Cerebellar nuclear complex (tissue), 1 donor: ENCODE measurements at places on chromosomes 1 and 21.
A peak's percentile ranks its signal among the peaks of the same experiment; 100 is the strongest.

- DNase-seq = no peak
These were observed 182.6 kb downstream of the TGFB2 start for GRCh38 chr1:218527737-218528136.

GRCh38 chr1:184504040-184504954 lies 117.5 kb downstream of the C1orf21 start:
- peak; percentile 59 for DNase-seq

GRCh38 chr1:201149400-201149799 lies 4.9 kb downstream of the TMEM9 start:
- no peak for DNase-seq

- no peak for DNase-seq
These were observed 17.4 kb downstream of the ZNF326 start for GRCh38 chr1:90012300-90012699.

- DNase-seq = no peak
These were observed 5.7 kb upstream of the ZBTB48 start for GRCh38 chr1:6574025-6574620.

DNA sequence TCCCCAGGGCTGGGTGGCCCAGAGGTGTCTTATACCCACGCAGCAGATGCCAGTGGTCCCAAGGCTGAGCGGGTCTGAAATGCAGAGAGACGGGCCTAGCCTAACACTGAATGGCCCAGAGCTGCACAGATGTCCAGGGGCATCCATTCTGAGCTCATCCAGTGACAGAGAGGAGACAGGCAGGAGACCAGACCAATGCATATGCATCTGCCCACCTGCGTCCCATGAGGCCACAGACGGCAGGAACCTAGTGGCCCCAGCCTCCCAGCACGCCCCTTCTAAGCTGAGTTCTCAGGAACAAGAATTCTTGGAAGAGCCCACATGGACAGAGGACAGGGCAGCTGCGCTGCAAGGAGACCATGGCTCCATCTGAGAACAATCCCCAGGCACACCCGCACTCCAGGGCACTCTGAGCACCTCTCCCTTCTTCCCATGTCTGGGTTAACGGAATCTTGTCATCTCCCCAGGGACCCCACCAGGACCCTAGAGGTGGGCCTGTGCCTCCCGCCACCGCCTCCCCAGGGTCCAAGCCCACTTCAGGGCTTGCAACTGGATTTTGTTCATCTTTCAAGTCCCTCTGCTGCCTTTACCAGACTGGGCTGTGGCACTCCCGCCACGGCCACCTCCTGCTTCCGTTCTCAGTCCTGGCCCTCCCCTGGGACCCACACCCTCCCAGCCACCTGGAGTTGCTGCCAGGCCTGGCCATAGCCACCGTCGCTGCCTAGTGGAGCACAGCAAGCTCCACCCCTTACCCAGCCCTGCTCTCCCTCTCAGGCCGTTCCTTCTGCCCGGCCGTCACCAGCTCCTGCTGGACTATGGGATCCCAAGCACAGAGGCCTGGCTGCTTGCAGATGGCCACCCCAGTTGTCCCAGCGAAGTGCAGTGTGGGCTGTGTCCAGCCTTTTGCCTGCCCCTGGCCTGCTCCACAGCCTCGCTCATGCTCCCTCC lies 3.3 kb downstream of the WNT3A start:
- no peak for DNase-seq

GRCh38 chr1:119660253-119661083 lies 12.4 kb upstream of the ZNF697 start:
- no peak for DNase-seq

DNA sequence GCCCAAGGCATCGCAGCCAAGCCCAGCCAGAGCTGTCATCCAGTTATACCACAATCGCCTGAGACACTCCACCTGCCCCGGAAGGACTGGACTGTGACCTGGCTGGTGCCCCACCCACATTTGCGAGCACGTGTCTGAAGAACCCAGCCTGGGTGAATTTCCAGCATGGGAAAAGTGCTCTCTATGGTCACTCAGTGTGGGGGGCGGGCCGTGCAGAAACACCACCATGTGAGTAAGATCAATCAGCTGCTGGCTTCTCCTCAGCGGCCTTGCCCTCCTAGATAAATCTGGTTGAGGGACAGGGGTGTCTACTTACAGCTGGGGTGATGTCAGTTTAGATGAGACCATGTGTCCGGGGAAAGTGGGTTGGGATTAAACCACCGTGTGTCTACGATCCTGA lies 44.8 kb downstream of the URB1 start:
- no peak for DNase-seq

- DNase-seq = no peak
These were observed 18.7 kb downstream of the HTR6 start for GRCh38 chr1:19683351-19683750.

- DNase-seq = no peak
These were observed 37.0 kb downstream of the CAPN9 start for GRCh38 chr1:230784163-230784562.

DNA sequence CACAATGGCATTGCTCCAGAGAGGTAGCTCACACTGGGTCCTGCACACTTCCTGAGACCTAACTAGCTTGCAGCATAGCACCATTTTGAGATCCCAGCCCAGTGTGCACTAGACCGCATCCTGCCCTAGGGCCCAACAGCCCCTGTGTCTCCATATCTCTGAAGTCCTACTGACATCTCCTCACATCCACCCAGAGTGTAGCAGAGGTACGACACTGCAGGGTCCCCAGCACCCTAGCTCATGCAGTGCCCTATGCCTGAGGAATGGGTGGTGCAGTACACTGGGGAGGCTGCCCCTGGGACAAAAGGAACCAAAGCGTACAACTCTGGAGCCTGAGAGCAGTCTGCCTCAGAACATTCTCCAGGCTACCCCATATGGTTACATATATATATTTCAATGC lies 111.4 kb upstream of the DEPDC1 start:
- DNase-seq = no peak

GRCh38 chr1:168343566-168343965 lies 62.9 kb downstream of the TBX19 start:
- DNase-seq = no peak

GRCh38 chr1:56034847-56035481 lies 544.4 kb downstream of the PLPP3 start:
- DNase-seq = no peak

DNA sequence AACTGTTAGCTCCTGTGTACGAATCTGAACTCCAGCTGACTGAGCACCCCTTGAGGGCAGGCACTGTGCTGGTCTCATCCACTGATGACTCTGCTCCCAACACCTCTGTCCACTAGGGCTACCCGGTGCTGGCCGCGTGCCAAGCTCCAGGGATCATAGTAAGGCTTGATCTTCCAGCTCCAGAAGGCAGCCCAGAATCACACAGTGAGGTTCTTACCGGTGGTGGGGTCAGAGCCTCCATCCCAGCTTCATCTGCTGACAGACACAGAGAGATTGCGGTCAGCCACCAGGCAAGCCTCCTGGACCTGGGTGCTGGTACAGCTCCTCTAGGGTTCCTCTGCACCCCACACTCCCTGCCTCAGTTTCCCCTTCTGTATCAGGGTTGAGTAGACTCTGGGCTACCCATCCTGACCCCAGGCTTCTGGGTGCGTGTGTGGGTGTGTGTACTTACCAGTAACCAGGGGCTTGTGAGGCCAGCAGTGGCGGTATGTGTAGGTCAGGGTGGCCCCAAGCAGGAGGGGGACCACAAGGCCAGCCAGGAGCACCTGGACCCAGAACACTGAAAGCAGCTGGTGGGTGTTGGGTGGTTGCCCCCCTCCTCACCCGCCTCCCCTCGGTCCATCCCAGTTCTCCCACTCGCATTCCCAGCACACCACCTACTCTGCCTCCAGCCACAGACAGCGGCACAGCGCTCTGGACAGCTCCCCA lies 3.4 kb downstream of the TNFRSF25 start:
- DNase-seq = no peak

DNA sequence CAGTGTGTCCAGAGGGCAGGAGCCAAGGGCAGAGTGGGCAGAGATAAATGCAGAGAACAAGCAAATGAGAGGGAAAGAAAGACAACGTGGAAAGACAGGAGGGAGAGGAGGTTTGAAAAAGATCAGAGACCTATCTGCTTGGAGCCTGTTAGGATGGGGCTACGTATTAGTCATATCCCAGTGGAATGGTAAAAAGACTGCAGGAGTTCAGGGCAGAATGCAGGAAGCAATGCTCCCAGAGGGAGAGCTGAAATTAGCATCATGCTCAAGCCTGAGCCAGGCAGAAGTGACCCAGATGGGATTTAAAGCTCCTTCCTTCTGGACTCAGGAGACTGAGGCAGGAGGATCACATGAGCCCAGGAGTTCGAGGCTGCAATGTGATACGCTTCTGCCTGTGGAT lies 261.3 kb upstream of the CHRM3 start:
- DNase-seq = no peak

DNA sequence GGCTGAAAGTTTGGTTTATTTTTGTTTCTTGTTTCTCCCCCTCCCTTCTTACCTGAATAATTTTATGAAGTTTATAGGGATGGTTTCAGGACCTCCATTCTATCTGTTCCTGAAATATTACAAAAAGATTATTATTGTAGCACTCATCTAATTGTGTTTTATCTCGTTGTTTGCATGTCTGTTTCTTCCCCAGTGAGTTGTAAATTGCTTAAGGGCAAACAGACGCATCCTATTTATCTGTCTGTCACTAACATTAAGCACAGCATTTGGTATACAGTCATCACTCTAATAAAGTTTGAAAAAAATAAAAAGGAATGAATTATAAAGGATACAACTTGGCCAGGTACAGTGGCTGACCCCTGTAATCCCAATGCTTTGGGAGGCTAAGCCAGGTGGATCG lies 123.5 kb downstream of the LRRC7 start:
- no peak for DNase-seq

- no peak for DNase-seq
These were observed 237.3 kb downstream of the S1PR1 start for GRCh38 chr1:101474039-101474665.

DNA sequence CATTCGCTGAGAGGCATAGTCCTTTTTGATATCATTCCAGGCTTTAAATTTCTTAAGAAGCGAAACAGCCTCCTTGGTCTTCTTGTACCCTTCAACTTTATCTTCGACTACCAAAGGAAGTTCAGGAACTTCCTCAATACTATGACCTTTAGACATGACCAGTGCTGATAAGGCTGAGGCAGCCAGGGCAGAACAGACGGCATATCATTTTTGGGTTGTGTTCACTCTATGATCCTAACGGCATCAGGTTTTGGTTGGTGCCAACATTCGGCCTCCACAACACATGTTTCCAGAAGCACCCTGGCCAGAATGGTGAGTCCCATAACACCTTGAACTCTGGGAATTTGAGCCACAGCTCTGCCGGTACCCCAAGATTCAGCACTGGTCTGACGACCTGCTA lies 31.4 kb upstream of the MYOC start:
- DNase-seq = no peak

DNA sequence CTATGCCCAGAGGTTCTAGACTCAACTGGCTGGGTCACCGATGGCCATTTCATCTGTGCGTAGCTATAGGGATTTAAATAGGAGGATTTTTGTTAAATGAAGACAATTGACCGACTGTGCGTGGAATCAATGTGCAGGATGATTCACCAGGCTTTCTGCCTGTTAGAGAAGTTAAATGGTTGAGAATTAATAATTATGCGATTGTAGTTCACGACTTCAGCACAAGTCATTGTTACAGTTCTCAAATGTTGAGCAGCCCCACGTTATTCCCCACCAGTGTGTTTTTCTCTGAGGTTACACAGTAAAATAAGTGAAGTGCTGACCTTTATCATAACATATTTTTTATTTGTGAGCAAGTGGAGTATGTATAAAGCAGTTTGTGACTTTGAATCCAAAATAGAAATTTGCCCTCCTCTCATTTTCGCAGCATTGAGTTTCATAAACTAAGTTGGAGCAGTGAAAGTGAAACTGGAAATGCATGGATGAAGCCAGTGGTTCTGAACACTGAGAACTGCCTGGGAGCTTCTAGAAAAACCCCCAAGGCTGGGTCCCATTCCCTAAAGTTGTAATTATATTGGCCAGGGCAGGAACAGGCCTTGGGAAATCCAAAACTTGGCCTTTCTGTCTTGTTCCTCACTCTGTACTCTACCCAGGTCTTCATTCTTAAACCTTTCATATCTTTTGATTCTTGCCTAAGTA lies 102.6 kb downstream of the GALNT2 start:
- DNase-seq = no peak

GRCh38 chr21:30058928-30059327 lies 107.7 kb downstream of the CLDN17 start:
- DNase-seq = no peak

GRCh38 chr1:29466258-29466657 lies 229.9 kb downstream of the PTPRU start:
- DNase-seq = no peak

- DNase-seq = peak; percentile 31
These were observed 5.0 kb upstream of the ADAMTS1 start for GRCh38 chr21:26850116-26850643.

- no peak for DNase-seq
These were observed 41.8 kb upstream of the PWP2 start for GRCh38 chr21:44065428-44065827.

DNA sequence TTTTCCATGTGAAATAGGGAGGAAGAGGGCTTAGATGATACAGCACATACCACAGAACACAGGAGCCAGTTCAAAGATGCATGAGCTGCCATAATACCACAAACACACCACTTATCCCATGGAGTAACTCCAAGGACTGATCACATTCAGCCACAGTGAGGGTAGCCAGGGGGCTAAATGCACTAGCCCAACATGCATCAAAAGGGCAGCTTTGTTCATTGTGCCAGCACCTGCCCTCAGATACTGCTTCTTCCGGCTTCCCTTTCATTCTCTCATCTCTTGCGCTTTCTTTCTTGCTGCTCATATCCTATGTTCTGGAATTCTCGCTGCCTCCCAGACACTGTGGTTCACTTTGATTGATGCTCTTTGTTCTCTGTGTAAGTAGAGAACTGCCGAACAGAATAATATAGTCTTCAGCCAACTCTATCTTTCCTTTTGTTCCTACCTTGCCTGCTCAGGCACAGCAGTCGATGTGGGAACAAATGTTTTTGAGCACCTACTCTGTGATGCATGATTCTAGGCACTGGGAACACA lies 50.0 kb upstream of the SYT6 start:
- no peak for DNase-seq

DNA sequence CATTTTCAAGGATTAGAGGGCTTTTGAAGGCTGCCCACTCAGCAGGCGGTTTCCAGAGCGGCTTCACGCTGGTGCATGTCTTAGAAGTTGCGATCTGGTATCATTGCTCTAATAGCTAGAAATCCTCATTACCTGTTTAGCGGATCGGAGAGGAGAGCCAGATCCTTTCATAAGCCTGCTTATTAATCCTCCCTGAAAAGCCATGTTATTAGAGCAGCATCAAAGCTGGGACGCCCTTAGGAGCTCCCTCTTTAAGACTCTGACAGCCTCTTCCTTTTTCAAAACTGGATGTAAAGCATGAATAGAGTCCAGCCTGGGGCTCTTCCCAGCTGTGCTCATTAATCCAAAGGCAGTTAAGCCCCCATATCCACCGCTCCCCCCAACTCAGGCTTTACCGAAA lies 13.9 kb upstream of the CTSE start:
- no peak for DNase-seq
